ENCODE measurements at places on chromosomes 3 and 15.

DNA sequence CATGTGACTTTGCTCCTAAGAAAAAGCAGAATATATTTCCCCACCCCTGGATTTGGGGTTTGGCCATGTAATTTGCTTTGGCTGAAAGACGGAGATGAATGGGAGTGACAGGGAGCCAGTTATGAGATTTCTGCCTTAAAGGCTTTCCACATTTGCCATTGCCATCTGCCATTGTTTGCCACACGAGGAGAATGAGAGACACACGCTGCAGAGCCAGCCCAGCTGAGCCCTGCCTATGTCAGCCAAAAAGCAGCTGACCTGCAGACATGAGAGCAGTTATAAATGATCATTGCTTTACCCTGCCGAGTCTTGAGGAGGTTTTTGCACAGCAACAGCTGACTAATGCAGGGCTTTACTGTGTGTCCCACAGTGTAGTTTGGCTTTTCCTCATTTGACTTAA lies 40.6 kb upstream of the RFTN1 start:
- DNase-seq, result no peak

DNA sequence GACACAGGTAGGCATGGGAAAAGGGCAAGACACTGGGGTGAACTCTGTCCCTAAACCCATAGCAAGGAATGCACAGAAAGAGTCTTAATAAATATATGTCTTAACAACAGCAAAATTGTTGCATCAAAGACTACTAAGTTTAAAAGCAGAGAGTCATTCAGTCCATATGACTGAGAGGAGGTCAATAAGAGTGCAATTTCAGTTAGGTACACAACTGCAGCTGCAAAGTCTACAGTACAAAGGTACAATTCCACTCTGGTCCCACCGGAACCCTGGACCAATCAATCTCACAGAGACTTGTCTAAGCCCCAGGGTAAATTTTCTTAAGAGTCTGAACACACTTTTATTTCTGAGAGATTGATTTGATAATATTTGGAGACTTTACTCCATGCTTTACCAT lies 6.9 kb downstream of the CP start:
- no peak for DNase-seq

DNA sequence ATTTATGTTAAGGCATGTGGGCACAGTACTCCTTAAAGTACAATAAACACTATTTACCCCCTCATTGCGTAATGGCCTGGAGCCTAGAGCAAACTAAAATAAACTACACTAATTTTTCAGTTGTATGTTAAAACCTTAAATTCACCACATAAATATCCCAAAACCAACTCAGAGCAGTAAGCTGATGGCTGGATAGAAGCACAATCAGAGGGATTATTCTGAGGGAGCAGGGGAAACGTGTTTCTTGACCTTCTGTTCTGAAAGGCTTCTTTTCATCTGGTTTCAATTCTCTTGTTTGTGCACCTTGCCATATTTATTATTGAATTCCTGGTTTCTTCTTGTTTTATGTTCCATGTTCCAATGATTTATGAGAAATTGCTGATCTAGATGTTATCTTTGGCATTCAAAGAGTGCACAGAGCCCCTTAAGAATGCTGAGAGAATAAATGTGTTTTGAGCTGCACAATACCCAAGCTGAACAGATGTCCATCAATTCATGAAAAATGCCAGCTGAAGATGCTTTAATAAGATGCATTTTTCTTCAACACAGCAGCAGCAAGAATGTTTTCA lies 29.6 kb downstream of the RPL22L1 start:
- DNase-seq, result no peak

DNA sequence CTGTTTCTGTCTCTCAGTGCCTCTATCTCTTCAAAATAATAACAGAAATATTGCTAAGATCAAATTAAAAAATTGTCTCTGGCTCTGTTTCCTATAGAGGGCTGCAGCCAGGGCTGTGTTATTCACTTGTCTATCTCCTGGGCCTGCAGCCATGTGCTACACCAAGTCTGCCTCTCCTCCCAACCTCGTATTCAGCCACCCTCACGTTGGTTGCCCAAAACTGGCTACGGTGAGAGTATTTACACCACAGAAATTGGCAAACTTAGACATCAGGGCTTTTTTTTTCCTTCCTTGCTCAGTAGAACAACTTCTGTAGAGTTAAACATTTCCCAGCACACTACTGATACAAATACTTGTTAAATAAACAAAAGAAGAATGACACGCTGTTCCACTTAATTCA lies 320.9 kb upstream of the ICE2 start:
- DNase-seq, result peak; percentile 42

GRCh38 chr15:99104788-99105513 lies at the start of gene SYNM:
SYNM (plus strand) TSS chr15:99105080; CDS start chr15:99105200, 120 bp downstream.
- DNase-seq, result peak; percentile 47

- DNase-seq, result no peak
Measured at GRCh38 chr3:53184701-53185100, 23.7 kb downstream of the PRKCD start.

DNA sequence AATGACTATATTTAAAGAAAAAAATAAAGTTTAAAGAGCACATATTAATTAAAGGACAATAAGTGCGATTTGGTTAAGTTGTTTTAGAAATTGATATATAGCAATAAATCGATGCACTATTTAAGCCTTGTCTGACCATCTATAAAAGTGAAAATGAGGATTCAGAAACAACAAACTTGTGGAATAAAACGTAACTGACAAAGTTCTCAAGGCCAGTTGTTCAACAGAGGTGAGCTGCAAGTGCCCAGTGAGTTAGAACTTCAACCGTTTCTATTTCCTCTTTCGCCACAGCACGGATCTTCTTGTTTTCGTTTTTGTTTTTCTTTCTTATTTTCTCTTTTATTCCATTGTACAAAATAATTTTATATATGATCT lies 724.9 kb upstream of the ARRDC4 start:
- DNase-seq, result no peak

DNA sequence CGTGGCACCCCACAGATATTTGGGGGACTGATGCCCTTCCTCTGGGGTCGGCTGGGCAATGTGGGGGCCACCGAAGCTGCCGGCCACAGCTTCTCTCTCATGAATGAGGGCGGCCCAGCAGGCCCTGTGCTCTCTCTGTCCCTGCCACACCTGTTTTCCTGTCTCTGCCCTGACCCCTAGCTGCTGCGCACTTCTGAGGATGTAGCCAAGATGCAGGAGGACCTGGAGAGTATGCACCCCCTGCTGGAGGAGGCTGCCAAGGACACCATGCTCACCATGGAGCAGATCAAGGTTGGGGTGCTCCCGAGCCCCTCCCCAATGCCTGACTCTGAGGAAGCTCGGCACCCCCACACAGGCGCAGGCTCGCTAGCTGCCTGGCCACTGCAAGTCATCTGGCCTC lies 59.7 kb downstream of the SEMA3G start:
- peak; percentile 60 for DNase-seq

GRCh38 chr3:196942226-196942914 lies at the start of gene NCBP2:
NCBP2 (minus strand) TSS chr3:196942528; CDS start chr3:196942503, 25 bp downstream.
- peak; percentile 100 for DNase-seq

- DNase-seq, result no peak
Measured at GRCh38 chr3:12044860-12045259, 40.7 kb downstream of the SYN2 start.

GRCh38 chr3:3734881-3735280 lies 64.3 kb upstream of the LRRN1 start:
- DNase-seq, result no peak

DNA sequence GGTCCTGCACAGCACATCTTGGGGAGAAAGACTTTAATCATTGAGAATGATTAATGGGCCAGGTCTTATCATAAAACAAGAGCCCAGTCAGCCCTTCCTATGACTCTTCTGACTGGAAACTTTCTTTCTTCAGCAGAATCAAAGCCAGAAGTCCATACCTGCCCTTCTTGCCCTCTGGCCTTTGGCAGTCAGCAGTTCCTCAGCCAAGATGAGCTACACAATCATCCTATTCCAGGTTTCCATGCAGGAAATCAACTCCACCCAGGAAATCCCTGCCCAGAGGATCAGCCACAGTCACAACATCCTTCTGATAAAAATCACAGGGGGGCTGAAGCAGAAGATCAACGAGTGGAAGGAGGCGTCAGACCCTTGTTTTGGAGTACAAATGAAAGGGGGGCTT lies 26.9 kb downstream of the ZNF589 start:
- no peak for DNase-seq

DNA sequence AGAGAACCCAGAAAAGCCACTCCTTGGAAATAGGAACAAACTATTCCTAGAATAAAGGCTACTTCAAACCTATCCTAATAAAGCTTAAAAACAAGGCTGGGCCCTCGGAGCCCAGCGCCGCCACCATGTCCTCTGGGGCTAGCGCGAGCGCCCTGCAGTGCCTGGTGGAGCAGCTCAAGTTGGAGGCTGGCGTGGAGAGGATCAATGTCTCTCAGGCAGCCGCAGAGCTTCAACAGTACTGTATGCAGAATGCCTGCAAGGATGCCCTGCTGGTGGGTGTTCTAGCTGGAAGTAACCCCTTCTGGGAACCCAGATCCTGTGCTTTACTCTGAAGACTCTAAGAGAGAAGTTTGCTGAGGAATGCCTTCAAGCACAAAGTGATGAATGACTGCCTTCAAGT lies 63.2 kb downstream of the ADAM10 start:
- no peak for DNase-seq

DNA sequence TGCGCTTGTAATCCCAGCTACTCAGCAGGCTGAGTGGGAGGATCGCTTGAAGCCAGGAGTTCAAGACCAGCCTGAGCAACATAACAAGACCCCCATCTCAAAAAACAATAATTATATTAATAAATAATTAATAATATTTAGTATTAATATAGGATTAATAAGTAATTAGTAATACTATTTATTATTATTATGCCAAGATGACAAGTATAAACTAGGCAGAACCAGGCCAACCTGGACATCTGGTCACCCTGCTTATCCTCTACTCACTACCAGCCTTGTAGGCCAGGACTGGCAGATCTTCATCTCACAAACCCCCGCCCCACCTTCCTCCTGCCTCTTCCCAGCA lies 429 bp downstream of the CPN2 start:
- no peak for DNase-seq

- DNase-seq, result no peak
Measured at GRCh38 chr3:157713101-157713500, 209.9 kb upstream of the VEPH1 start.

- peak; percentile 78 for DNase-seq
Measured at GRCh38 chr15:75842722-75843677, at the start of gene UBE2Q2. UBE2Q2 (plus strand) TSS chr15:75843447; CDS start chr15:75843667, 220 bp downstream.

Measured in activated CD4-positive, alpha-beta T cell treated with anti-CD3 and anti-CD28 coated beads for 48 hours (primary cell).